Putamen (tissue), 1 donor: ENCODE measurements at places on chromosomes 2 and 18.

GRCh38 chr2:216328347-216328746, 43.9 kb downstream of the MARCHF4 start:
- DNase-seq, result no peak

- no peak for DNase-seq
Observed at GRCh38 chr2:125961739-125962138, 694.2 kb upstream of the GYPC start.

DNA sequence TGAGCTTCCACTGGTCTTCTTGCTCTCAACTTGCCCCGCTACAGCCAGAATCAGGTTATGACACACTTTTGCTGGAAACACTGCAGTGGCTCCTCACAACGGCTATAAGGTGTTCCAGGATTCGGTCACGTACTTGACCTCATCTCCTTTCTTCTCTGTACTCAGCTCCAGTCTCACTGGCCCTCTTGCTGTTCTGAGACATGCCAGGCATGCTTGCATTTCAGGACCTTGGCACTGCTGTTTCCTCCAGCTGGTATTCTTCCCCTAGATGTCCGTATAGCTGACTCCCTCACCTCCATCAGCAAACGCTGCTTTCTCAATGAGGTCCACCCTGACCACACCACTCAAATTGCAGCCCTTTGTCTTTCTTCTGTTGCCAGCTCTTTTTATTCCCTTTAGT, 31.9 kb upstream of the C1GALT1C1L start:
- no peak for DNase-seq

DNA sequence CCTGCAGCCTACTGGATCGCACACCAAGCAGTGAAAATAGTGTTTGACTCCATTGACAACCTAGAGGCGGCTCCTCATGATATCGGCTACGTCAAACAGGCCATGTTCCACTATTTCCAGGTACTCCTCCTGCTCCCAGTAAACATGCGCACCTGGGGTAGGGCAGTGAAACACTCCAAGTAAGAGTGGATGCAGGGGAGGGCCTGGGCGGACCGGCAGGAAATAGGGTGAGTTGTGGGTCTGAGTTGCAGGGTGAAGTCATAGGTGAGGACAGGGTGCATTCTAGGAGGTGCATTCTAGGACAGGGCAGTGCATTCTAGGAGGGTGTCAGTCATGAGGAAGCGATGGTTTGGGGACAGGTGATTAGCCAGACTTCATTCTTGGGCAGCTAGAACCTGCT, 5.0 kb downstream of the NAGK start:
- DNase-seq, result no peak

DNA sequence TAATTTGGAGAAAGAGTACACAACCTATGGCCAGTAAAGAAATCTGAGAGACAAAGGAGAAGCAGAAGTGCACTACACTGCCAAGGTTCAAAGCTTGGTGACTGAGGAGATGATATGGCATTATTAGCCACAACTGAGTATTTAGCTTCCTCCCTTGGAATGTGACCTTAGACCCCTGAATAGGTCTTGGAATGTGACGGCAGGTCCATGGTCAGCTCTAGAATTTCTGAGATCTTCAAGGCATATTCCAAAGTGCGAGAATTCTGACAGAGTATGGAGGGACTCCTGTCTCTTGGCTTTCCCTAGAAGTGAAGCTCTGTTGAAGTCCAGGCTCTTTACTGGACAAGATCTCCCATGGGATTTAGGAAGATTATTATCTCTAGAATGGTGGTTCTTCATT, 130.0 kb upstream of the FN1 start:
- no peak for DNase-seq

DNA sequence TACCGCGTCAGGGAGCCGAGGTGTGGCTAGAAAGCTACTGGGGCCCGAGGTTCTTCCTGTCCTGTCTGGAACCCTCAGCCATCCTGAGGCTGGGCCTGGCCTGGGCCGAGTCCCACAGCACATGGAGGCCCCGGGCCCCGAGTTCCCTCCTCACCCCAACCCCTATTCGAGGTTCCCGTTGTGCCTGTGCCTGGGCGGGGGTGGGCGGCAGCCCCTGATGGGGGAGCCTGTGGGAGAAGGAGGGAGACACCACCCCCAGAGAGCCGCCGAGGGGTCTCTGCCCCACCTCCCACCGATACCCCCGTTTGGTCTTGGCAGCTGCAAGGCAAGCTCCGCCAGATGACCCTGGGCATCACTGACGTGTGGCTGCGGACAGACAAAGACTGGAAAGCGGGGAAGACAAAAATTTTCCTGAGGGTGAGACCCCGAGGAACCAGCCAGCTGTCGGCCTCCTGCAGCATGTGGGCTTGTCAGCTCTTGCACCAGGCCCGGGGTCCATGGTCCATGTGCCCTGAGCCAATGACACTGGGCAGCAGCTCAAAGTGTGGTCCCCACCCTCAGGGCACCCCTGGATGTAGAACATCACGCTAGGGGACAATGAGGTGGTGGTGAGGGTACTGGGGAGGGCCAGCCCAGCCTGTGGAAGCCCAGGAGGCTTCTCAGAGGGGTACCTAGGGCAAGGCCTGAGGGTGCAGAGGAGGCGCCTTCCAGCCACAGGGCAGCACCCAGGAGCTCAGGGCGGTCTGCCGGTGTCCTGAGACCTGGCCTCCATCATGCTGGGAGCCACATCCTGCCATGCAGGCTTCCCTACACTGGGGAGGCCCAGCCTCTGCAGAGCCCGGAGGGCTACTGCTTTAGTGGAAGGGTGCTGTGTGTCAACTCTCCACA, 52.5 kb upstream of the GPR17 start:
- DNase-seq, result no peak

DNA sequence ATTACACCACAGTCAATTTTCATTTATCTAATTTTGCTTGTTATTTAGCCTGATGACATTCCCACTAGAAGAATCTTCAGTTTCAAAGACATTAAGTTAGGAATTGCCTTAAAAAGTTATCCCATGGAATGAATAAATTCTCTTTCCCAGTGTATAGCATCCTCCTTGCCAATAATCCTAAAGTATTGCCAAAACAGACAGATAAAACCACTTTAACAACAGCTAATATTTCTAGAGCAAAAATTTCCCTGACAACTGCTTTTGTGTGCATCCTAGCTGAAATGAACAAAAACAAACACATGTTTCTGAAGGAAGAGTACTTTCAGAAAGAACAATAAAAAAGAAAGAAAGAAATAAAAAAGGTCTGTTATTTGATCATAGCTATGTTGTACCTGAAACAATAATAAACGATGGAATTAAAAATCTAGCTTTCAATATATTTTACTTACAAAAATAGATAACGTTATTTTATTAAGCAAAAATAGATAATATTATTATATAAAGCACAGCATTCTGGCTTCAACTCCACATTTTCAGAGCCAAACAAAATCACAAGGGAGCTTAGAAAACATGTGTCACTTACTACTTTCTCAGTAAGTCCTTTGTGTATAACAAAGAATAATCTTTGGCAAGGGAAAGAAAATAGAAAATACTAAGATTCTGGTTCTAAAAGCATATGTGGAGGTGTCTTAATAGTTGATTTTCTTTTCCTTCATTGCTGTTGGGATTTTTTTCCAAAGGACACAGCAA, 939.0 kb upstream of the CRIM1 start:
- no peak for DNase-seq

DNA sequence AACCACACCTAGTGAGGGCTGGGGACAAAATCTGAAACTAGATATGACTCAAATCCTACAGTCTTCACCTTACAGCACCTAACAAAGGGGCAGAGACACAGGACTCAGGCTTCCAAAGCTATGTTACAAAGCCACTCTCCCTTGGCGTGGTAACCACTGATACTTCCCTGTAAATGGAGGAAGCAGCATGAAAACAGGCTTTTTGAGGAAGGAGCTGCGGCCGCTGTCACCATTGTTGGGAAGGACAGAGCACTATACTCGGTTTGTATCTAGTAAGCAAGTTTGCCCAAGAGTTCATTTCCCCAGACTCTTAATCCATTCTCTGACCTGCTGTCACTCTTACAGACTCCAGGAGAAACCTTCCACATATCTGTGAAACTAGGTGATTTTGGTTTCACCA, 60.3 kb downstream of the LONRF2 start:
- no peak for DNase-seq

DNA sequence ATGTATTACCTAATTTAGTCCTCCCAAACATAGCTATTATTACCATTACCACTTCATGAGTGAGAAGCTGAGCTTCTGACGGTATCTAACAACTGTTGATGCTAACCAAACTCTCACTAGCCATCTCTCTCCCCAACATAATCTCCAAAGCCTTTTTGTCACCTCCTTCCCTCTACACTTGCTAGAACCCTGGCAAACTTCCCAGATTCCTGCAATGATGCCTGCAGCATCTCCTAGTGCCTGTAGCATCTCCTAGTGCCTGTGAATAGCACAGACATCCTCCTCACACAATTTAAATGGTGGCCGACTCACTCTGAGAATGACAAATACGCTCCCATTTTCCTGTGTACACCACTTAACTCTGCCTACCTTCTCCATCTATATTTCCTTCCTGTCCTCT, 126.7 kb downstream of the STK39 start:
- DNase-seq, result no peak

GRCh38 chr2:173571021-173571821, 216.5 kb downstream of the CDCA7 start:
- no peak for DNase-seq

DNA sequence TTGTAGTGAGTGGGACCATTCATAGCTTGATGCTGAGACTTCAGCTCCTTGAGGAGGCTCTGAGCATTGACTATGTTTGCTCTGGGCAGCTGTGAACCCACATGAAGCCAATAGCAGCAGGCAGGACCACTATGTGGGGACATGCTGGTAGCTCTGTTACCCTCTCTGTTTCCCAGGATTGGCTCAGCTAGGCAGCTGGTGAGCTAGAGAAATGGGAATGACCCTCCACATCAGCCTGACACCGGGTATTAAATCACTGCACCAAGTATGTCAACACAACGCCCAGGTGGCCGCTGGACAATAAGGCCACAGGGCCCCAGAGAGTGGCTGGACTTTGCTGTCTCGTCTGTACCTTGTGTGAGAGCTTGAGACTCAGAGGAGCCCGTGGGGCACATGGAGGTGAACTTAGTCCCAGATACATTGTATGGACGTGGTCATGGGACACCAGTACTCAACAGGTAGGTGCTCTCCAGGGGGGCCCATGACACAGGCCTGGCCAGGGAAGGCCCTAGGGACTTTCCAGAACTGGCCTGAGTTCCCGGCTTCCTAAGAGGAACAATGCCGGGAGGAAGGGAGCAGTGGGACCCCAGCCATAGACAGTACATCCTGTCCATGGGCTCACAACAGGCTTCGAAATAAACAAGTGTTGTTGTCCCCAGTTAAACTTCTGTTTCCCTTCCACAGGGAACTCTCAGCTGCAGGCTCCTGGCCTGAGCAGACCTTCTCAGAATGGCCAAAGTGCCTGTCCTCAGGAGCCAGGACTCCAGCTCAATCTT, 35.2 kb downstream of the HS1BP3 start:
- no peak for DNase-seq

GRCh38 chr18:57856128-57856527, 53.0 kb upstream of the ATP8B1 start:
- DNase-seq, result no peak

GRCh38 chr2:133936601-133937000, 317.3 kb upstream of the MGAT5 start:
- no peak for DNase-seq

DNA sequence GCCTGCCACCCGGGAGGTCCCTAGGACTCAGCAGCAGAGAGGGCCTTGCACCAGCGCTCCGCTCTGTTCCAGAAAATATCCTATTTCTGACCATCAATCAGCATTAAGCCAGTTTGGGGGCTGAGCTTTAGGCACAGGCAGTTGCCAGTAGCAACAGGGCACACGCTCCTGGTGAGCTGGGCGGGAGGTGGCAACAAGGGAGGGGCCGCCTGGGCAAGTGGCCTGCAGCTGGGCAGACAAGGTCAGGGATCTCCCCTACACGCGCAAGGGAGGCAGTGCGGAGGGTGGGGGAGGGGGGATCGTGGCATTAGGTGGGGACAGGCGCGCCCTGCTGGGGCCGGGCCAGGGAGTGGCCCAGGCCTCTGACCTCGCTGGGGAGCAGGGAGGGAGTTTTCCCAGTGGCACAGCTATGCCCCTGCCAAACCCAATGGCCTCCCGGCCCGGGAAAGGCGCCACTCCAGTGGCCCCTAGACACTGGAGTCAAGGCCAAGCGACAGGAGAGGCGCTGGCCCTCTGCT, 302.8 kb downstream of the NCKAP5 start:
- DNase-seq, result no peak

GRCh38 chr2:201888426-201888800, 82.1 kb downstream of the CDK15 start:
- DNase-seq, result no peak

- no peak for DNase-seq
Observed at GRCh38 chr18:55420665-55421307, 167.2 kb downstream of the TCF4 start.

DNA sequence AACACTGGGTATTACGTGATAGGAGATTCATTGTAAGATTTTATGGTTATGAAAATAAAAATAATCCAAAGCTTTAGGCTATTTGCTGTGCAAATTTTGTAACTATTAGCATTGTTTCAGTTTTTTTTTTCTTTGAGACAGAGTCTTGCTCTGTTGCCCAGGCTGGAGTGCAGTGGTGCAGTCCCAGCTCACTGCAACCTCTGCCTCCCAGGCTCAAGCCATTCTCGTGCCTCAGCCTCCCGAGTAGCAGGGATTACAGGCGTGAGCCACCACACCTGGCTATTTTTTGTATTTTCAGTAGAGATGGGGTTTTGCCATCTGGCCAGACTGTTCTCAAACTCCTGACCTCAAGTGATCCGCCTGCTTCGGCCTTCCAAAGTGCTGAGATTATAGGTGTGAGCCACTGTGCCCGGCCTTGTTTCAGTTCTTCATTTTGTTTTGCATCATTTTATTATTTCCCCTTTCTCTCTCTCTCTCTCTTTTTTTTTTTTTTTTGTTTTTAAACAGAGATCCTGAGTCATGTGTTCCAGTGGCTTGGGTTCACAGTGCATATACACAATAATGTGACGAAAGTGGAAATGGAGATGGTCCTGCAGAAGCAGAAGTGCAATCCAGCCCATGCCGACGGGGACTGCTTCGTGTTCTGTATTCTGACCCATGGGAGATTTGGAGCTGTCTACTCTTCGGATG, 25.8 kb downstream of the CASP10 start:
- no peak for DNase-seq

DNA sequence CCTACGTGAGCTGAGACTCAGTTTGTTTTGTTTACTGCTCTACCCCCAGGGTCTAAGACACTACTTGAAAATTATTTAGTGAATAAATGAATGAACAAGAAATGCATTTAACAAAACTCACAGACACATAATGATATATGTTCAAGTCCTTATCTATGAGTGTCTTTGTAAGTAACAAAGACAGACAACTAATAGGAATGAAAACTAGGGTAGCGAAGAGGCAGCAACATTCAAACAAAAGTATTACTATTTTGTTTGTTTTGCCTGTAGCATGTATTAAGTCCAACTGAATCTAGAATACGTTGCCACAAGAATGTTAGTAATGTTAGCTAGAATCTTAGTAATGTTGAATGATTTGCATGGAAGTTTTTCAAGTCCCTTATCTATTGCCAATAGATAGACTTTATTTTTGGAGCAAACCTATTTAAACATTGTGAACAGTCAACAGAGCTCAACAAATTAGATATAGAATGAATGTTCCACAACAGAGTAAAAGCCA, 144.8 kb upstream of the VWC2L start:
- no peak for DNase-seq

GRCh38 chr2:127162261-127163089, 55.5 kb upstream of the BIN1 start:
- DNase-seq, result no peak
